ENCODE measurements at places on chromosomes 2 and 18.

GRCh38 chr2:224999754-225000153, 42.5 kb downstream of the DOCK10 start:
- no peak overlapping the region for H3K4me3 ChIP-seq
- peaks cover 21% of the 10 kb centered on the region for H3K36me3 ChIP-seq
- H3K27ac ChIP-seq: no peak overlapping the region
- no peak for DNase-seq
- peaks cover 3% of the 10 kb centered on the region for H3K27me3 ChIP-seq

- no peak overlapping the region for H3K4me3 ChIP-seq
- H3K27me3 ChIP-seq: peaks cover 5% of the 10 kb centered on the region
- no peak overlapping the region for H3K27ac ChIP-seq
- no peak for DNase-seq
- 0 out of 2 replicates have a peak, but pooled peaks cover 13% of the 10 kb centered on the region for H3K36me3 ChIP-seq
Measured at GRCh38 chr2:53452400-53452799, 315.2 kb upstream of the CHAC2 start.

GRCh38 chr18:21996351-21996826, 173.0 kb upstream of the GATA6 start:
- H3K4me3 ChIP-seq: no peak overlapping the region
- no peak overlapping the region for H3K27ac ChIP-seq
- no peaks in the 10 kb centered on the region for H3K36me3 ChIP-seq
- peaks cover 5% of the 10 kb centered on the region for H3K4me1 ChIP-seq
- peaks cover 18% of the 10 kb centered on the region for H3K27me3 ChIP-seq
- DNase-seq: no peak

GRCh38 chr2:145088756-145089155, 568.8 kb upstream of the ZEB2 start:
- H3K27me3 ChIP-seq: no peaks in the 10 kb centered on the region
- H3K27ac ChIP-seq: no peak overlapping the region
- peaks cover 68% of the 10 kb centered on the region for H3K4me1 ChIP-seq
- H3K4me3 ChIP-seq: no peak overlapping the region
- DNase-seq: no peak

- no peak overlapping the region for H3K4me3 ChIP-seq
- H3K4me1 ChIP-seq: no peaks in the 10 kb centered on the region
- H3K27me3 ChIP-seq: no peaks in the 10 kb centered on the region
- H3K36me3 ChIP-seq: no peaks in the 10 kb centered on the region
Measured at GRCh38 chr2:212346865-212347264, 191.7 kb downstream of the ERBB4 start.

All from HFFc6 (cell line).